ENCODE measurements at places on chromosomes 3 and 15.

DNA sequence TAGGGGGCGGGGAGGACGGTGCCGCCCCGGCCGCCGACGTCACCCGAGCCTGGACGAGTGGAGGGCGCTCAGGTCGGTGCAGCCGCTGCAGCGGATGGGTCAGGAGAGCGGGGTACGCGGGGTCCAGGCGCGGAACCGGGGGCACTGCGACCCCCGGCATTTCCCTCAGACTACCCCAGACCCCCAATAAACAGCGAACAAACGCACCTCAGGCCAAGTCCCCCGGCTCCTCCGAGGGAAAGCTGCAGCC, 78.9 kb downstream of the IQSEC1 start:
- no peak for DNase-seq

DNA sequence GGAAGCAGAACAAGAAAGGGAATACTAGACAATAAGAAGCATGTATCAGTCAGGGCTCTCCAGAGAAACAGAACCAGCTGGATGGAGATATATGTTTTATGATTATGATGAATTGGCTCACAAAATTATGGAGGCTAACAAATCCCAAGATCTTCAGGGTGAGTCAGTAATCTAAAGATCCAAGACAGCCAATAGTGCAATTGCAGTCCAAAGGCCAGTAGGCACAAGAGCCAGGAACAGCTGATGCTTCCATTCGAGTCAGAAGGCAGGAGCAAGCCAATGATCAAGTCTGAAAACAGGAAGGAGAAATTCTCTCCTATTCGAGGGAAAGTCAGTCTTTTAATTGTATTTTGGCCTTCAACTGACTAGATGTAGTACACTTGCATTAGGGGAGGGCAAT, 164.9 kb upstream of the ST8SIA2 start:
- DNase-seq = no peak

- DNase-seq = no peak
These were observed 64.0 kb upstream of the RASGRF1 start for GRCh38 chr15:79154483-79155135.

DNA sequence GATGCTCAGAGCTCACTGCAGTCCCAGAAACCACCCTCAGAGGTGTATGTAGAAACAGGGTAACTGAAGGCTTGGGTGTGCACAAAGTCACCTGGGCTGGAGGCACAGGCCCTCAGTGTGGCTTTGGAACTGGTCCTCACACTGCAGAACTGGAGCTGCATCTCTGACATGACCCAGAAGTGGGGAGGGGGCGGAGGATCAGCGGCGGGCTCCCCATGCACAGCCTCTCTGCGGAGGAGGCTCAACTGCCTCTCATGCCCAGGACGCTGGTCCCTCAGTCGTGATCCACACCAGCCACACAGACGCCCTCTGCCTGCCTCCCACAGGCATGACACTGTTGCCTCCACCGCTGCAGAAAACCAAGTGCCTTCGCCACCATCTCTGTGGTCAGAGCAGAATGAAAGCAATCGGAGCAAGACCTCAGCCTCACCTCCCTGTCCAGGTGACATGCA, 73.7 kb downstream of the TM2D3 start:
- DNase-seq = peak; percentile 1
